ENCODE measurements at places on chromosomes 1 and 21.

DNA sequence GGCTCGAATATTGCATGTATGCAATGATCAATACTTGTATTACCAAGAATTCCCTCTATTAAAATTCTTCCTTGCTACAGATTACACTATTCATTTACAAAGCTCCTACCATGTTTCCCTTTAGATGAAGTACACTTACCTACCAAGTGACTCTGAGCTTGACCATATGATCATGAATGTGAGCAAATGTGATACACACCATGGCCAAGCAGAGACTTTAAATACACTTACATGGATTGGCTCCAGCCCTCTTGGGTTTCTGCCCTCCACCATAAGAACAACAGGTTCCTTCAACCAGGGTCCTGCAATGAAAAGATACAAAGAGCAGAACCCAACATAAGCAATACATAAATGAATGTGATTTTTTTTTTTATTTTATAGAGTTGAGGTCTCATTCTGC, 30.0 kb downstream of the LRRC52 start:
- DNase-seq, result no peak

DNA sequence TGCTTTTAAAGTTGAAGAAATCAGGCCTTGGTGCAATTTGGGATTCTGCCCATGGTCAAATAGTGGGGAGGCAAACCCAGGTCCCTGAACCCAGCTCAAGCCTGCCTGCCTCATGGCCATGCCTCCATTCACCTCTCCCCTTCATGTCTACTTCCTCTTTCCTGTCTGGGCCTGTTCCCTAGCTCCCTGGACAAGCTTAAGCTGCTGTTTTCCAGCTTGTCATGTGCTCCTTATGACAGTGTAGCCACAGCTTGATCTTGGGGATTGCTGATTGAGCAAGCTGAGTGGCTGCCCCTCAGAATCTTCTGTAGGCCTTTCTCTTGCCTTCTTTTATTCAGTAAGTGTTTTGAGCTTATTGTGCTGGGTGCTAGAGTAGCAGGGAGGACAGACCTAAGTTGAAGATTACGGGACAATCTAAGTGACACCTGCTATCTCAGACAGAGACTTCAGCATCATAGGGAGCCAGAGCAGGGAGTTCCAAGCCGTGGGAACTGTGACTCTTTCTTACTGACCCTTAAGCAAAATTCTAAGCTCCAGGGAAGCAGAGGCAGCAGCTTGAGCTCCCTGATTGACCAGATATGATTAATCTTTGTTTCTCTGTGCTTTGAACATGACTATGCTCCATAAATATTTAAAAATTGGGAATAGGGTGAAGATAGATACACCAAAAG, 520 bp upstream of the MR1 start:
- no peak for DNase-seq

- no peak for DNase-seq
These were observed 29.7 kb upstream of the RNF2 start for GRCh38 chr1:185015631-185016030.

GRCh38 chr21:19343711-19344110, 940.1 kb upstream of the TMPRSS15 start:
- DNase-seq, result no peak

GRCh38 chr1:184520336-184520735, 133.5 kb downstream of the C1orf21 start:
- DNase-seq, result no peak

GRCh38 chr1:75992312-75992711, 60.1 kb upstream of the ASB17 start:
- no peak for DNase-seq

GRCh38 chr1:86365896-86366295, 30.2 kb downstream of the ODF2L start:
- DNase-seq, result no peak

GRCh38 chr1:152752225-152752624, 5.6 kb upstream of the KPRP start:
- DNase-seq, result no peak

DNA sequence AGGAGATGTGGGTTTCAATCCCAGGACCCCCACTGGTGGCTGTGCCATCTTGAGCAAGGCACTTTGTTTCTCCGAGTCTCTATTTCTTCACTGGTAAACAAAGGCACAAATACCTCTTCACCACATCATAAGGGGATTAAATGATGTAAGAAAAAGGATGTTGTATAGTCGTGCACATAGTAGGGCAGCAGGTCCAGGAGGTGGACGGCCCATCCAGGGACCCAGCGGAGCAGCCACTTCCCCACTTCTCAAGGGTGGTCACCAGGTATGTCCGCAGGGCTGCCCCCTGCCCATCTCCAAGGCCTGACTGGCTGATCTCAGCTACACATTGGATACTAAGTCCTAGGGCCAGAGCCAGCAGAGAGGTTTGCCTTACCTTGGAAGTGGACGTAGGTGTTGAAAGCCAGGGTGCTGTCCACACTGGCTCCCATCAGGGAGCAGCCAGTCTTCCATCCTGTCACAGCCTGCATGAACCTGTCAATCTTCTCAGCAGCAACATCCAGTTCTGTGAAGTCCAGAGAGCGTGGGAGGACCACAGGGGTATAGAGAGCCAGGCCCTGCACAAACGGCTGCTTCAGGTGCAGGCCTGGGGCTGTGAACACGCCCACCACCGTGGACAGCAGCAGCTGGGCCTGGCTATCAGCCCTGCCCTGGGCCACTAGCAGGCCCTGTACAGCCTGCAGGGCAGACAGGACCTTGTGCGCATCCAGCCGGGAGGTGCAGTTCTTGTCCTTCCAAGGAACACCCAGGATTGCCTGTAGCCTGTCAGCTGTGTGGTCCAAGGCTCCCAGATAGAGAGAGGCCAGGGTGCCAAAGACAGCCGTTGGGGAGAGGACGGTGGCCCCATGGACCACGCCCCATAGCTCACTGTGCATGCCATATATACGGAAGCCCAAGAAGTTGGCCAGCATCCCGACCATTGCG, 4.0 kb downstream of the AGT start:
- no peak for DNase-seq

DNA sequence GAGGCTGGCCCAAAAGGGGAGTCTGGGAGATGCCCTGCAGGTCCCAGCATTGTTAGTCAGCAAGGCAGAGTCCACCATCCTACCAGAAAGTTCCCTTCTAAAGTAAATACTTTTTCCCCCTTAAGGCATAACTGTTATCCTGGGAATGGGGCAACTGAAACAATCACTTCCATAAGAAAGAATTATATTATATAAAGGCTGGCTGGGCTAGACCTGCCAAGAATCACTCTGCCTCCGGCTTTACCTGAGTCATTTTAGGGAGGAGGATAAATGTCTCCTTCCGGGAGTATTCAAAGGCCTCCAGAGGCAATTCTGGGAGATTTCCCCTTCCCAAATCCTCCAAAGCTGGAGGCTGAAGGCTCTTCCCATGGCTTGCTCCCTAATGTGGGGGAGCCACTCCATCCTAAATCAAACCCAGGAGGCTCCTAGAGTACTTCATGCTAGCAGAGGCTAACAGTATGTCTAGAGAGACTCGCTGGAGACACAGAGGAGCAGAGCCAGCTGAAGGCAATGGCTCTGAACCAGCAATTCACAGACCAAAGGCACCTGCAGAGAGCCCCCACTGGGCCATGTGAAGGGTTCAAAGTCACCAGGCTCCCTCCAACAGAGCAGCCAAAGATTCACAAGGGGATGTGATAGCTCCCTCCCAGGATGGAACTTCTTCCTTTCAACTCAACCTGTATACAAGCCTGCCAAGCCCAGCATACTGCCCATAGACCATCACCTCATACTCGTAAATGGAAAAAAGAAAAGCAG, 116.0 kb downstream of the ASTN1 start:
- no peak for DNase-seq

- no peak for DNase-seq
These were observed 89.0 kb upstream of the MACF1 start for GRCh38 chr1:39115271-39116110.

GRCh38 chr1:59315529-59316463, 18.9 kb downstream of the FGGY start:
- no peak for DNase-seq

GRCh38 chr1:175132436-175132835, 60.1 kb downstream of the KIAA0040 start:
- no peak for DNase-seq

DNA sequence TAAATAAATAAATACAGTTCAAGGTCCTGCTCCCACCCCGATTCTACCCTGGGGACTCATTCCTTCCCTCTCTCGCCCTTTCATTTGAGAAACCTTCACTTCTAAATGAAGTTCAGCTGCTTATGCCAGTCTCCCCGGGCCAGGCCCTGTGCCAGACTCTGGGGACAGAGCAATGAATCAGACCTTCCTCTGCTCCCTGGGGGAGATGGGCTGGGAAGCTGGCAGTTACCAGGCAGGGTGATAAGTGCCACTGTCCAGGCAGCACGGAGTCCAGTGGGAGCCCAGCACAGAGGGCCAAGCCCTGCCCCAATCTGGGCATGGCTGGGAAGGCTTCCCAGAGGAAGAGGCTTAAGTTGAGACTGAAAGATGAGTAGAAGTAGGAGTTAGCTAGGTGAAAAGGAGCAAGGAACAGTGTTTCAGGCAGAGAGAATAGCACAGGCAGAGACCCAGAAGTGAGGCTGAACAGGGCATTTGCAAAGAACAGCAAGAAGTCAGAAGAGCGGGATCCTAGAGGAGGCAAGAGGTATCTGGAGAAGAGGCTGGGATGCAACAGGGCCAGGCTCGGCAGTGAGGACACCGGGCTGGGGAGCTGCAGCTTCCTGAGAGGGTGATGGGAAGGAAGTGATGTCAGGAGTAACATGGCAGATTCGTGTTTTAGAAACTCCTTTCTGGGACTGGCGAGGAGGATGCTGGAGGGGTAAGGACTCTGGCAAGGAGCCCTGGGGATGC, 13.5 kb downstream of the KCNQ4 start:
- DNase-seq, result no peak

DNA sequence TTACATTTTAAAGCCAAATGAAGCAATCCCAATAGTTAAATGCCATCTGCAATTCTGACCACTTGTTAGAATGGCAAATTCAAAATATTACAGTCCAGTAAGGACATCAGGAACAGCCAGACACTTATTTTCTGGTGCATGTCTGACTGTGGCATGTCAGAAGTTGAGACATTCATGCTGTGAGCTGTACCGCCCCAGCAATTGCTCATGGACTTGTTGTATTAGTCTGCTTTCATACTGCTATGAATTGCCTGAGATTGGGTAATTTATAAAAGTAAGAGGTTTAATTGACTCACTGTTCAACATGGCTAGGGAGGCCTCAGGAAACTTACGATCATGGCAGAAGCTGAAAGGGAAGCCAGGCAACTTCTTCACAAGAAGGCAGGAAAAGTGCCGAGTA, 19.1 kb downstream of the DDAH1 start:
- DNase-seq, result no peak

DNA sequence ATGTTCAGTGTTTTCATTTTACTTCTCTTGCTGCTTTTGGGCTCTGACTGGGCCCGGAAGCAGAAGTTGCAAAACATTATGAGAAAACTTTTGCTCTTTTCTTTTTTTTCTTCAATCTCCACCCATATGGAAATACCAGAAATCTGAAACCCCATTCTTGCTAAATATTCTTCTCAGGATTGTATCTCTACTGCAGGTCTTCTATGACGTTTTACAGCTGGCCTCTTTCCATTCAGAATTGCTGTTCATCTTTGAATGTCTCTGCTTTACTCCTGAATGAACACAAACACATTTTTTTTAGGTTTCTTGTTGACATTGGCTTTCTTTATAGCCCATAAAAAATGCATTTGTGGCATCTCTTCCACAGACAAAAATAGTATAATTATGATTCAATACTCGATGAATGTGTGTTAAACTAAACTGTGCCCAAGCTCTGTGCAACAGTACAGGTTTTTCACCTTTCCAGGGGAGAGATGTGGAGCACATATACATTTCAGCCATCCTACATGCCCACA, 18.8 kb downstream of the PTPRC start:
- DNase-seq, result no peak

- no peak for DNase-seq
These were observed 781 bp downstream of the TTLL7 start for GRCh38 chr1:83998205-83998497.

GRCh38 chr1:93313026-93313425, 32.7 kb upstream of the DR1 start:
- no peak for DNase-seq

- DNase-seq, result no peak
These were observed 72.0 kb downstream of the SLC66A1 start for GRCh38 chr1:19384113-19384512.

- no peak for DNase-seq
These were observed 358.7 kb downstream of the TGFB2 start for GRCh38 chr1:218703836-218704235.

GRCh38 chr1:22831729-22832413, 121.2 kb downstream of the EPHB2 start:
- DNase-seq, result no peak

- DNase-seq, result no peak
These were observed 1.6 kb downstream of the CD53 start for GRCh38 chr1:110874324-110875215.

DNA sequence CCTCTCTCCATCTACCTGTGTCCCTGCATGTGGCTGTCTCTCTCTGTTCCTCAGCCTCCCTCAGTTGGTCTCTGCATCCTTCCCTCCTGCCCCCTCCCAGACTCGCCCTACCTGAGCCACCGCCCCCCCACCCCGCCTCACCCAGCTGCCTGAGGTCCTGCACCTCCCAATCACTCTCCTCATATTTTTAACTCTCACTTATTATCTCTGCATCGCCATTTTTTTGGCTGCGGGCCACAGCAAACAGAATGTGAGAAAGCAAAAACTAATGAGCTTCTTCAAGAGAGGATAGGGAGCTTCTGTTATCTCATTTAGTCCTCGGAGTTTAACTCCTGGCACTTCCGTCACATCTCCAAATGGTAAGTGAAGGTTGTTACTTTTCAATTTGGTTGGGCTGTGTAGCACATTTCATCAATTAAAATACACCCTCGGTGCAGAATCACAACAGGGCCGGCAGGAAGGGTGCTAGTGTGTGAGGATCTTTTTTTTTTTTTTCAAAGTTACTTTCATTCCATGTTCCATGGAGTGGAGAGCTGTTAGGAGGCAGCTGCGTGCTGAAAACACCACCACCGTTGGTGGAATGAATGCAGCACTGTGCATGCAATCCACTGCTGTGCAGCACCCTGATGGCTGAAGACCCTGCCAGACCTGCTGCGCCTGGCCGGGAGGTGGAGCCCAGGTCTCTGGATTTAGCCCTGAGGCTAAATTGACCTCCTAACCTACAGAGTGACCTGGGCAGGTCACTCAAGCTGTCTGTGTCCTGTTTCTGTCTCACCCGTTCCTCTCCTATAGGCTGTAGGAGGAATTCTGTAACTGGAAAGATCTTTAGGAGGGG, 157.2 kb upstream of the NFIA start:
- no peak for DNase-seq

DNA sequence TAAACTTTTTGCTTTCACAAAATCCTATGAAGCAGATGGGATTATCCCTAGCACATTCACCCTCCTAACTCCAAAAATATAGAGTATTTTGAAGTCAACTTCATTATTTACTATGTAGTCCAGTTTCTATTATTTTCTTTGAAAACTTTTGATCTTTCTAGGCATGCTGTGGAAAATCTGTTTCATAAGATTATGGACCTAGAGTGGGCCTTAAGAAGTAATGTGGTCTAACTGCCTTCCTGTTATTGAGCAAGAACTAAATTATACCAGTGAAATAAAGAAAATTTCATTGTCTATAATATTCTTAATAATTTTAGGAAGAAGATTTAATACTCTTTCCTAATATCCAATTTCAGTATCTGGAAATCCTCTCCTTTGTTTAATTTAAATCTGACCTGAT, 58.1 kb downstream of the PRKACB start:
- DNase-seq, result no peak

- no peak for DNase-seq
These were observed 6.5 kb downstream of the MRPS15 start for GRCh38 chr1:36457691-36458090.

- DNase-seq, result no peak
These were observed 52.7 kb upstream of the TSHB start for GRCh38 chr1:114976891-114977290.
